Stimulated activated CD4-positive, alpha-beta T cell treated with anti-CD3 and anti-CD28 coated beads, Interleukin-4, amount 100 ng/mL, for 4 hours (primary cell): ENCODE measurements at places on chromosomes 3 and 15.

GRCh38 chr3:52090131-52090932 lies 34.0 kb upstream of the DUSP7 start:
- no peak for DNase-seq

GRCh38 chr15:85707519-85708338 lies 87.0 kb downstream of the KLHL25 start:
- no peak for DNase-seq

- DNase-seq = no peak
Measured at GRCh38 chr3:135018149-135018923, 223.3 kb downstream of the EPHB1 start.

- DNase-seq = no peak
Measured at GRCh38 chr3:182811269-182811596, 17.9 kb downstream of the ATP11B start.

DNA sequence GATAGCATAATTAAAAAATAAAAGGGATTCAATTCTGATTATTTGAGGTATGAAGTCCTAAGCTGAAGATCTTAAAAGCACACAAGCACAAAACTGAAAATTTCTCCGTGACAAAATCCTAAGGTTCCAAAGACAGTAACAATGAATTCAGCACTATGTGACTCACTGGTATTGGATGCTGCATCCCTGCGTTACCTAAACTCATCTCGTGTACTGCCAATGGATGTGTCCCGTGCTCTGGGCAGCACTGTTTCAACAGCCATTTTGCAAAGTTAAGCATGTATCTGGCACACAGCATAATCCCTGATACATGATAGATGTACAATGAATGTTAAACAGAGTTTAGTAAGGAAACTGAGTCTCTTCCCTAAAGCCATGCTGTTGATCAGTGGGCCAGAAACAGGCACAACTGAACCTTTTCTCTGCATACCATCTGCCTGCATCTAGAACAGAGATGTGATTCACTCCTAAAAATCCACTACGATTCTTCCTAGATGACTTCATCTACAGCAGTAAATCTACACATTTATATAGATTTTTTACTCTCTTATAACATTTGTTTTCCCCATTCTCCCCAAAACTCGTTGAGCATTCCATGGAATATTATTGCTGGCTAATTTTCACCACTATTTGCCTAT lies 14.3 kb downstream of the SUCLG2 start:
- no peak for DNase-seq

DNA sequence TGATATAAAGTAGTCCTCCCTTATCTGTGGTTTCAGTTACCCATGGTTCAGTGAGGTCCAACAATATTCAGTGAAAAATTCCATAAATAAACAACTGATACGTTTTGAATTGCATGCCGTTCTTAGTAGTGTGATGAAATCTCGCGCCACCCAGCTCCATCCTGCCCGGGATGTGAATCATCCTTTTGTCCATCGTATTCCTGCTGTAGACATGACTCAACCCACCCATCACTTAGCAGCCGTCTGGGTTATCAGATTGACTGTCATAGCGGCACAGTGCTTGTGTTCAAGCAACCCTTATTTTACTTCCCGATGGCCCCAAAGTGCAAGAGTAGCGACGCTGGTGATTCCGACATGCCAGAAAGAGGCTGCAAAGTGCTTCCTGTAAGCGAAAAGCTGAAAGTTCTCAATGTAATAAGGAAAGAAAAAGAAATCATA lies 48.0 kb upstream of the MEX3B start:
- no peak for DNase-seq

- DNase-seq = no peak
Measured at GRCh38 chr3:37117548-37117947, 56.8 kb downstream of the LRRFIP2 start.
